ENCODE measurements at places on chromosomes 4 and X.
A peak's percentile ranks its signal among the peaks of the same experiment; 100 is the strongest.

DNA sequence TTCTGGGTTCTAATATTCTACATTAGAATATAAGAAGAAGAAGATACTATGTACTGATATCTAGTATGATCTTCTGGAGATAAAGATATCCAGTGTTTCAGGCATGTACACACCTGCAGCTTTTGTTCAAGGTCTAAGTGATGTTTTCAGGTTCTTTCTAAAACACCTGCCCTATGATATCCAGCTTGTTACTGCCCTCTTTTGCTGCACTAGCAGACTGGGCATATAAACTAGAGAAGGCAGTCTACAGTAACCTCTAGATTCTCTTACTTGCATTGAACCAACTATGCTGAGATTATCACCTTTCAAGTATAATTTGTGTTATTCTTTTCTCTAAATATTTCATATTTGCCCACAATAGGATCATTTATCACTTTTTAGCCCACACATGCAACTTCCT is 1.9 kb upstream of the FRYL start:
- no peak for DNase-seq

GRCh38 chr4:115292320-115293092 is 179.1 kb upstream of the NDST4 start:
- DNase-seq: no peak

GRCh38 chrX:119870626-119871131 is 854 bp downstream of the RNF113A start:
- DNase-seq: peak; percentile 9

- DNase-seq: no peak
Measured at GRCh38 chrX:7083021-7083420, 64.5 kb upstream of the STS start.

- DNase-seq: no peak
Measured at GRCh38 chr4:173835903-173836302, 305.9 kb upstream of the HAND2 start.

All from T follicular helper cell (primary cell).